ENCODE measurements at places on chromosomes 11 and 22.

DNA sequence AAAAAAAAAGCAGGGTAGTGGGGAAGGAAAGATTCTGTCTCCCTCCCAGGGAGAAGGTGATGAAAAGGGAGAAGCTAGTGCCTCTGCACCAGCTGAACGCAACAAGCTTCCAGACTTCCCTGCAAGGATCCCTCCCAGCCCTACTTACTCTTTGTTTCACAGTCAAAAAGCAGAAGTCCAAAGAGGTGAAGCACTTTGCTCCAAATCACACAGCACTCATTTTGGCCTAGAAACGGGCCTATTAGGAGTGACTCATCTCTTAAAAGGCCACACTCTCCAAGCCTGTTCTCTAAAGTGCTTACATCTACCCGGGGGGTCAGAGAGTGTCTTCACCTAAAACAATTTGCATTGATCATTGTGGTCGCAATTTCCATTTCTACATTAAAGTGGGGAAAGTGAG lies 17.7 kb upstream of the GRK3 start:
- no peak for DNase-seq

DNA sequence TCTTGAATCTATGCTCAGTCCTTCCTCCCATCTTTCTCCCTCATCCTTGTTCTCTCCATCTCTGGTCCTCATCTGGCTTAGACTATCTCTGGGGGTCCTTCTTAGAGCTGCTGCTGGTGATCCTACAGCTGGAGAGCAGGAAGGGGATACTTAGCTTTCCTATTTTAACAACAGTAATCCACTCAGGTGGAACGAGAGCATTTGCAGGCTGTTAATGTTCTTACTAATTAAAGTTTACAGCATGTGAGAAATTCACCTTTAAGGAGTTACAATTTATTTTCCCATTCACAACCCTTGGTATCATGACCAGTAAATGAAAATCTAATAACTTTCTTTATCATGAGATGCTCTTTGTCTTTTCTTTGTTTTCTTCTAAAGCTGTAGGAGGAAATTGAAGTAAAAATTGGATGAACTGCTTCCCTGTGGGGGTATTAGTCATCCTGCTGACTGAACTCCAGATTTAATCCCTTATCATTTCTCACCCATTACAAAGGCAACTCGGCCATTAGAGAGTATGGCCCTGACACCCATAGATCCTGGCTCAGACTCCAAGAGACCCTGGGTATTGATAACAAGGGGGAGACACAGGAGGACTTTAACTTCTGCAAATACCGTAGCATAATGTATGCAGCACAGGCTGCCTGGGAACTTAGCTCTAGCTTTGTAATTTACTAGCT lies 37.6 kb upstream of the MTNR1B start:
- DNase-seq, result no peak

GRCh38 chr11:44178381-44178780 lies 82.9 kb downstream of the EXT2 start:
- DNase-seq, result no peak

DNA sequence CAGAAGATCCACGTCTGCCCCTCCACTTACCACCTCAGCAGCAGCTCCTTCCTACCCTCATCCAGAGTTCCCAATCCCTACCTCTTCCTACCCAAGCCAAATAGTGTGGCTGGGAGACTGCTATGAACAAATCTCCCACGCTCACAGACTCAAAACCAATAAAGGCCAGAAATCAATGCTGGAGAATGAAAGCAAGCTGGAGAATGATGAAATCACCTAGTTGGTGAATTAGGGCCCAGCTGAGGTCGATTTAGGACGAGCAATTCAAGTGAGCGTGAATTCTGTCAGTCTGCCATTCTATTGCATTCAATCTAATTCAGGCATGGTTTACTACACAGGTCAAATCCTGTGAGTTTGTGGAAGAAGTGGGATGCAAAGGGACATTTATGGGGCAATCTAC lies 22.5 kb downstream of the COMMD9 start:
- DNase-seq, result no peak

DNA sequence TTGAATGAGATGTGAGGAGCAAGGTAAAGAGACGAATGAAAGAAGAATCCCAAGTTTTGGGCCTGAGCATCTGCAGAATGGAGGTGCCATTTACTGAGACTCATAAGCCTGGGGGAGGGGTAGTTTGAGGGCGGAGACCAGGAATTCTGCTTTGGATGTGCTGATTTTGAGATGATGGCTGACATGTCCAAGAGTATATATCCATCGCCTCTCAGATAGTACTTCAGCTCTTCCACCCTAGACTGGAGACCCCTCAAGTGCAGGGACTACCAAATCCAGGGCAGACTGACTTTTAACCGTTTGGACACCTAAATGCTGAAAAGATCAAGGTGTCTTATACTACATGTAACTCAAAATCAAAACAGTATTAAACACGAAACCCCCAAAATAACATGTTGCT lies 1.3 kb upstream of the SDF2L1 start:
- no peak for DNase-seq

DNA sequence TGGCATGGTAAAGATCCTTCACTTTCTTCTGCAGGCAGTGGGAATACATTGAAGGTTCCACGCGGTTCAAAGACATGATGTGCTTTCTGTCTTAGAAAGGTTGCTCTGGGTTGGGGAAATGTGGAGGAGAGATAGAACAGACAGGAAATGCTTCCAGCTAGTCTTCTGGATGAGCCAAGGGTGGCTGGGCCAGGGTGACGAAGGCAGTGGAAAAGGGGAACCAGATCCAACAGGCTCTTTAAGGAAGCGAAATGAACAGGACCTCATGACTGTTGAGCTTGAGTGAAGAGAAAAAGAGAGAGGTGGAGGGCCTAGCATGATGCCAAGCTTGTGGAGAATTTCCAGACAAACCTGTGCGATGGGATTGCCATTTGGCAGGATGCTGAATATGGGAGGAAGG lies 56.4 kb upstream of the LMO1 start:
- no peak for DNase-seq

GRCh38 chr22:35102663-35103062 lies 36.7 kb downstream of the ISX start:
- DNase-seq, result no peak

DNA sequence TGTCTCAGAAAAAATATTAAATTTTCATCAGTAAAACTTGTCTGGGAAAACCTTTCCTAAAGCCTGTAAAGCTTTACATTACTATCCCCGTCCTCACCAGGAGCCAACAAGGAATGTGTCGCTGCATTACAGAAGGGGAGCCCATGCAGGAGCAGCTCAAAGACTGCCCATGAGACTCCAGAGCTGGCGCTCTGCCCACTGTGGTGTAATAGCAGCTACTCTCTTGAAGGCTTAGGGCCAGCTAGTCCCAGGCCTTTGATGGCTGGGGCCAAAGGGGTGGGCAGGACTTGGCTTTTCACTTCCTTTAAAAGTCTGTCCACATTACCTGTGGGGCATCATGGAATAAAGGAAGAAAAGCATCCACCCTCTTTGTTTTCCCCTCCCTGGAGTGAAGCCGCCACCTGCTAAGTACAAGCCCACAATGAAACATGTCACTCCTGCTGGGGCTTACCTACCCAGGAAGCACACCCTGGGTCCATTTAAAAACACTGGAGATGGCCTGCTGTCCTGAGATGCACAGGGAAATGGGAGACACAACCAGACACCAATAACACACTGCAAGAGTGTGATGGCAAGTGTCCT lies 150.7 kb downstream of the ADAMTS15 start:
- DNase-seq, result peak; percentile 82

Data from left cardiac atrium (tissue), 4 donors.